ENCODE measurements at places on chromosomes 16 and 17. TPM values are rescaled to one million over a fixed set of nuclear protein-coding genes. Genes with fewer than 3 reads are reported as not detected.

PRSS22 gene
- total RNA-seq, result 0.78 TPM

TGFB1I1 gene
- total RNA-seq, result 53.7 TPM

SOCS1 gene
- 12.5 TPM for total RNA-seq

ABCA3 gene
- 21.9 TPM for total RNA-seq

LITAFD gene
- not detected for total RNA-seq

GRIN2A gene
- 0.01 TPM for total RNA-seq

C1QTNF8 gene
- total RNA-seq, result 0.08 TPM

SPNS2 gene
- 19.0 TPM for total RNA-seq

ERN2 gene
- total RNA-seq, result not detected

KRT24 gene
- total RNA-seq, result not detected

PNMT gene
- 0.44 TPM for total RNA-seq

VEZF1 gene
- total RNA-seq, result 48.3 TPM

TBC1D3C gene
- not detected for total RNA-seq

RPRML gene
- 0.74 TPM for total RNA-seq

GAS2L2 gene
- 0.08 TPM for total RNA-seq

TBC1D3D gene
- 0.06 TPM for total RNA-seq

PRSS33 gene
- 0.06 TPM for total RNA-seq

SOX8 gene
- total RNA-seq, result 3.0 TPM

TEKT5 gene
- not detected for total RNA-seq

TMED6 gene
- not detected for total RNA-seq

NEUROD2 gene
- total RNA-seq, result 0.01 TPM

FOXN1 gene
- total RNA-seq, result 0.03 TPM
